Epithelial cell of prostate (primary cell): ENCODE measurements at places on chromosomes 6 and 20.

- no peak for DNase-seq
Measured at GRCh38 chr6:34865107-34865506, 22.7 kb downstream of the TAF11 start.

DNA sequence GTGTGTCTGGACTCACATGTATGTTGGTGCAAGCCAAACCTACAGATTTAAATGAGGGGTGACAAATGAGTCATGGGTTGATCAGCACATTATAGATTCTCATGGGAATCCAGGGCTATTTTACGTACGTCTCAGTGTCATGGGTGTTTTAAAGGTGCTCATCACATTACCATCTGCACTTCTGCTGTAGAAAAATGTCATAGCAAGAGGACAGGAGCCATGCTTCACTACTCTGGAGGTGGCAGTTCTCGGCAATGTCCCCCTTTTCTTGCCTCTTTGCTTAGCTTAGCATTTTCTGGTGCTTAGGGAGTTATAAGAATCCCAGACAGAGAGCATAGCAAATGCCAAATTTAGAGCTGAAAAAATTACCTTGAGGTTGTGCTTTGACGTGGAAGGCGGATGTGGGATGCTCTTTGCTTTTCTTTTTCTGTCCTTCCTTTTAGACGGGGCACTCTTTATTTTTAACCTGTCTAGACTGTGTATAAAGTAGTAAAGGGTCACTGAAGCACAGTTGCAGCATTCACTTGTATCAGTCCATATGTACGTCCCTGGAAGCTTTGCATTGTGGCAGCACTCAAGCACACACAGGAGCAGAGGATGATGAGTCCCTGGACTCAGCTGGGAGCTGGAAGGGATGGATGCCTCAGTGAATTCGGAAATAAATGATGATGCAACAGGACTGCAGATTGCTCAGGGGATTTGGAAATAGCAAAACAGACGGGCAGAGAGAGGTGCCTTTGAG lies 139.7 kb downstream of the SYNDIG1 start:
- no peak for DNase-seq

DNA sequence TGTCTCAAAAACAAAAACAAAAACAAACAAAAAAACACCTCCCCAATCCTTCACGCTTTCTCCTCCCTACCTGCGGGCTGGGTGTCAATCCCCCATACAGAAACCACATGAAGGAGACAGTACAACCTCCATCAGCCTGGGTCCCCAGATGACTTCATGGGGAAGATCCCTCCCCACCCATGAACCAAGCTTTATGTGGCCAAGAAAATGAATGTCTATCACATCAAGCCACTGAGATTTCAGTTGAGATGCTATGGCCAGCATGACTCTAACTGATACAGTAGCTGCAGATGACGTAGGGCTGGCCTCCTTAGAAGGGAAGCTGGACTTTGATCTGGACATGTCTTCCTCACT lies 21.2 kb upstream of the BNIP5 start:
- no peak for DNase-seq

DNA sequence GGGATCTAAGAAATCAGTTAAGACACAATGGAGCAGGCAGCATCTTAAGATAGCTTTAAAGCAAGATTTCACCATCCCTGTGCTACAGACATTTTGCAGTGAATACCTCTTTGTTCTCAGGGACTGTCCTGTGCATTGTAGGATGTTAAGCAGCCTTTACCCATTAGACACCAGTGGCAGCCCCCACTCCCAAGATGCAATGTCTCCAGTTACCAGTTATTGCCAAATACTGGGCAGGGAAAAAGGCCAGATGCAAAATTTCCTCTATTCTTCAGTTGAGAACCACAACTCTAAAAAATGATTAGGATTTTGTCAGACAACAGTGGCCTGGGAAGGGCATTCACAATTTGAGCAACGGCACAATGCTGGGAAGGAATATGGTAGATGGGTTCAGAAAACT lies 6.1 kb downstream of the FBXO5 start:
- DNase-seq = no peak

- no peak for DNase-seq
Measured at GRCh38 chr20:6178537-6178936, 55.7 kb upstream of the FERMT1 start.

- DNase-seq = no peak
Measured at GRCh38 chr20:38054647-38055046, 21.1 kb downstream of the RPRD1B start.

GRCh38 chr6:13508711-13509705 lies 21.6 kb upstream of the GFOD1 start:
- DNase-seq = no peak
